ENCODE measurements at places on chromosomes 4 and X. TPM values are rescaled to one million over a fixed set of nuclear protein-coding genes. Genes with fewer than 3 reads are reported as not detected.
A peak's percentile ranks its signal among the peaks of the same experiment; 100 is the strongest.

- H3K27me3 ChIP-seq = no peaks in the 10 kb centered on the region
- no peaks in the 10 kb centered on the region for H3K4me1 ChIP-seq
- no peaks in the 10 kb centered on the region for H3K36me3 ChIP-seq
- H3K27ac ChIP-seq = no peak overlapping the region
- DNase-seq = no peak
Observed at GRCh38 chr4:22661443-22661842, 31.3 kb upstream of the GBA3 start.

- H3K27me3 ChIP-seq = no peaks in the 10 kb centered on the region
- no peak overlapping the region for H3K4me3 ChIP-seq
- no peak overlapping the region for H3K27ac ChIP-seq
Observed at GRCh38 chrX:95893636-95894035, 791.0 kb upstream of the DIAPH2 start.

The CRMP1 gene
- total RNA-seq = 6.1 TPM

DNA sequence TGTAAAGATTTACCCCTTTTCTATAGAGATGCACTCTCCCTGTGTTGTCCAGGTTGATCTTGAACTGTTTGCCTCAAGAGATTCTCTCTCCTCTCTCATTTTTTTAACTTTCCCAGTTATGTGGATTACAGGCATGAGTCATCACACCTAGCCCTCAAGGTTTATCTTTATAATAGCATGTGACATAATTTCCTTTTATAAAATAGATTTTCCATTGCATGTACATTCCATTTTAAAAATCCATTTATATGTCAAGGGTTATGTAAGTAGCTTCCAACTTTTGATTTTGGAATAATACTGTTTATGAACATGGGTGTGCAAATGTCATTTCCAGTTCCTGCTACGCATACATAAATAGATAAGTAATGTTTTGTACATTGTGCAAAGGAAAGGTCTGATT, 20.6 kb downstream of the ZNF721 start:
- no peaks in the 10 kb centered on the region for H3K27me3 ChIP-seq
- no peak overlapping the region for H3K4me3 ChIP-seq
- H3K36me3 ChIP-seq = no peaks in the 10 kb centered on the region
- H3K27ac ChIP-seq = no peak overlapping the region
- H3K4me1 ChIP-seq = no peaks in the 10 kb centered on the region

- no peaks in the 10 kb centered on the region for H3K27me3 ChIP-seq
- no peaks in the 10 kb centered on the region for H3K4me1 ChIP-seq
- H3K4me3 ChIP-seq = no peak overlapping the region
- DNase-seq = no peak
- H3K27ac ChIP-seq = no peak overlapping the region
Observed at GRCh38 chr4:5809216-5809776, 83.6 kb downstream of the CRMP1 start.

- no peak for DNase-seq
- no peaks in the 10 kb centered on the region for H3K27me3 ChIP-seq
- no peaks in the 10 kb centered on the region for H3K36me3 ChIP-seq
Observed at GRCh38 chrX:118350706-118351105, 4.8 kb downstream of the WDR44 start.

GRCh38 chrX:118360429-118361125, 14.7 kb downstream of the WDR44 start:
- H3K27ac ChIP-seq = no peak overlapping the region
- H3K4me1 ChIP-seq = no peaks in the 10 kb centered on the region
- no peaks in the 10 kb centered on the region for H3K36me3 ChIP-seq
- no peak overlapping the region for H3K4me3 ChIP-seq
- no peak for DNase-seq

The PLS3 gene
- 212 TPM for total RNA-seq

GRCh38 chrX:39850630-39851152, 247.1 kb downstream of the BCOR start:
- DNase-seq = no peak
- H3K4me3 ChIP-seq = no peak overlapping the region

DNA sequence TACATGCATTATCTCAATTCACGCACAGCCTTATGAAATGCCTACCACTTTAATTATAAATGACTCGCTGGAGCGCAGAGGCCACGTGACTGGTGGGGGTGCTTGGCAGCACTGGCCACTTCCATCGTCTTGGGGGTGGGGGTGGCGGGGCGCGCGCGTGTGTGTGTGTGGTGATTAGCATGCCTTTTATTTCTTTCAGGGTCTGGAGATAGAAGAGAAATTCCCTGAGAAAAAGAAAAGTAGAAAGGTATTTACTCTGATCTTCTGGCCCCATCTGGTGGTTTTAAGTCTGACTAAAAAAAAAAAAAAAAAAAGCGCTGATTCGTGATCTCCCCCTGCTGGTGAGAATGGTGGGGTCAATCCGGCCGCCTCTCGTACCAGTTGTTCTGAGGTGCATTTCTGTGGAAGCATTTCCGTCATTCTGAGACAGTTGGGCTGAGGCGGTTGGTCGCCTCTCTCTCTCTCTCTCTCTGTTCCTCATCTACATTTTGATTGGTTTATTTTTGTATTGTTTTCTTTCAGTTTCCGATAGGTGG, at the start of gene CCNB3:
TSS of gene CCNB3 (plus strand) at position 402 of the 536 bp plus-strand sequence. CDS start 80,399 bp downstream, outside the sequence.
- H3K4me3 ChIP-seq = peak within 1 kb of the TSS; percentile 30
- no peaks in the 10 kb centered on the region for H3K4me1 ChIP-seq
- DNase-seq = peak; percentile 85
- no peaks in the 10 kb centered on the region for H3K27me3 ChIP-seq
- H3K36me3 ChIP-seq = no peaks in the 10 kb centered on the region

GRCh38 chr4:3715061-3715854, 50.9 kb upstream of the ADRA2C start:
- no peak for DNase-seq
- no peaks in the 10 kb centered on the region for H3K36me3 ChIP-seq
- H3K4me3 ChIP-seq = no peak overlapping the region
- H3K27ac ChIP-seq = no peak overlapping the region
- H3K4me1 ChIP-seq = no peaks in the 10 kb centered on the region

The CFAP47 gene
- not detected for total RNA-seq

DNA sequence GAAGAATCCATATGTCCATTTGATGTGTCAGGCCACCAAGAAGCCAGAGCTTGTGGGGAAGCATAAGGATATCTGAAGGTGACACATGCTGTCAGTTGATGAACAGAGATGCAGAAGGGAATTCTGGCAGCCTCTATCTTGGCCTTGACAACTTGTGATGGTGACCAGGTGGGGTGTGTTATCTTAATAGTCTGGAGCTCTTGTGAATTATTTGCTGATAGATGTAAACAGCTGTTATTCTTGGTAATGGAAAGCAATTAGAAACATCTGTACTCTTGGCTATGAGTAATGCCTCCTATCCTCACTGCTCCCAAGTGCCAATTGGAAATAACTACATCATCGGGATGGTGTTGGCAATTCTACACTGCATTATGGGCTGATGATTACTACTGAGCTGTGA, 51.9 kb downstream of the NAA11 start:
- no peaks in the 10 kb centered on the region for H3K36me3 ChIP-seq
- DNase-seq = no peak
- no peak overlapping the region for H3K4me3 ChIP-seq
- no peaks in the 10 kb centered on the region for H3K27me3 ChIP-seq
- H3K4me1 ChIP-seq = no peaks in the 10 kb centered on the region

DNA sequence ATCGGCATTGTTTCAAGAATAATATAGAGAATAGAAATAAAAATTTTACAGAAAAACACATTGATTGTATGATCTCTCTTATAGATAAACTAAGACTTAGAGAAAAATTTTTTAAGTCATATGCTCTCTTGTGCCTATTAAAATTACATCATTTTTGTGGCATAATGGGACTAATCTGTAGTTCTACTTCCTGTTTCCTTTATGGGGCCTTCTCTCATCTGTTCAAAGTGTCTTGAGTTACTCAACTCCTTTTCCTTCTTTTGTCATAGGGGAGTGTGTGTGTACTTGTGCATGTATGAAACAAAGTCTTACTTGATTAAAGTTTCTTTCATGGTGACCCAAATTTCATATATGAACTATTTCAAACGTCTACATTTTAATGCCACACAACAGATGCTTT, 1448.9 kb upstream of the TENM3 start:
- no peaks in the 10 kb centered on the region for H3K27me3 ChIP-seq
- H3K4me3 ChIP-seq = no peak overlapping the region
- H3K4me1 ChIP-seq = peaks cover 3% of the 10 kb centered on the region

- no peaks in the 10 kb centered on the region for H3K27me3 ChIP-seq
- H3K4me1 ChIP-seq = no peaks in the 10 kb centered on the region
- no peak overlapping the region for H3K27ac ChIP-seq
- no peaks in the 10 kb centered on the region for H3K36me3 ChIP-seq
- no peak for DNase-seq
Observed at GRCh38 chr4:175139205-175139604, 221.0 kb downstream of the ADAM29 start.

The IL9R gene
- total RNA-seq = 1.2 TPM

DNA sequence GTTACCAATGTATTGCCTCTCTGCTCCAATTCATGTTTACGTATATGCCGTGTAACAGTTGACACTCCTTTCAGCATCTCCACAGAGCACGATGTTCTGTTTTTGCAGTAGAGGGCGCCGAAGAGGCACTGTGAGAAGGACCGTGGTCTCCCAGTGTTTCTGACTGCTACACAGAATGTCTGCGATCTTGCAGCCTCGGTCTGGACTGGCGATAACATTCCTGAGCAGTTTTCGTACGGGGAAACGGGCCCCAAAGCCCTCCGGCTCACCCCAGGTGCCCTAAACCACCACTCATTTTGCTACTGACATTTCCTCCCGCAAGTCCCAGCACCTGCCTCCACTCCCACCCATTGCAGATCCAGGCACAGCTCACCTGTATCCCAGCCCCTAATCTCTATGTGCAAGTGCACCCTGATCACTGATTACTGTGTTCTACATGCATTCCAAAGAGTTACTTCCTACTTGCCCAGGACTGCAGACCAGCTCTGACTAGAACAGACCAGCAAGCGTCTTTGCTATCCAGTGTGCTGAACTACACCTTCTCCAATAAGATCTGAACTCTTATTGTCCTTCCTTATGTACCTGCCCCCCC, 12.4 kb upstream of the NFXL1 start:
- no peaks in the 10 kb centered on the region for H3K27me3 ChIP-seq
- peaks cover 6% of the 10 kb centered on the region for H3K4me1 ChIP-seq
- H3K36me3 ChIP-seq = no peaks in the 10 kb centered on the region

The GYG2 gene
- total RNA-seq = 1.4 TPM

The MRPL1 gene
- total RNA-seq = 17.6 TPM

- H3K27ac ChIP-seq = no peak overlapping the region
- no peaks in the 10 kb centered on the region for H3K27me3 ChIP-seq
- no peak overlapping the region for H3K4me3 ChIP-seq
- no peaks in the 10 kb centered on the region for H3K4me1 ChIP-seq
- H3K36me3 ChIP-seq = no peaks in the 10 kb centered on the region
Observed at GRCh38 chr4:121656269-121656641, 40.5 kb downstream of the ANXA5 start.

- peaks cover 39% of the 10 kb centered on the region for H3K36me3 ChIP-seq
- no peak overlapping the region for H3K4me3 ChIP-seq
- H3K4me1 ChIP-seq = no peaks in the 10 kb centered on the region
- no peaks in the 10 kb centered on the region for H3K27me3 ChIP-seq
- no peak overlapping the region for H3K27ac ChIP-seq
Observed at GRCh38 chr4:25786497-25787065, 76.2 kb downstream of the SEL1L3 start.

DNA sequence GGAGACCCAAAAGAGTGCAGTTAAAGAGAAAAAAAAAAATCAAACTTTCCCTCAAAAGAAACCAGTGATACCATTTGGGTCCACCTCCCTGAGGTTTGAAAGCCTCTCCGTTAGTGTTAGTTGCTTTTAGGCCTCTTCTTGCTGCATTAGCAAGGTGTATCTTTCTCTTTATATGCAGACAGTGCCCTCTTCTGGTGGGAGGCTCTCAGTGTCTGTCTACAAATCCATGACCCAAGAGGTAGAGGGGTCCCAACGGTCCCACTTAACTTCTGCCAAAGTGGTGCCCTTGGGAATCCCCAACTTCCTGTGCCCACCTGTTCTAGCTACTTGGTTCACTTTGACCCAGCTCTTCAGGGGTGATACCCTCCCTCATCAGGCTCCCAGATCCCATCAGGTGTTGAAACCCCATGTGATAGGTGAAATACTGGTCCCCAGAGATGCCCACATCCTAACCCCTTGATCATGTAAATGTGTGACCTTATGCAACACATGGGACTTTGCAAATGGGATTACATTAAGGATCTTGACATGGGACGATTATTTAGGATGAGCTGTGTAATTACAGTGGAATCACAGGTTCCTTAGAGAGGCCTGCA, 63.7 kb upstream of the CD99 start:
- H3K36me3 ChIP-seq = peaks cover 44% of the 10 kb centered on the region
- no peak for DNase-seq
- no peak overlapping the region for H3K4me3 ChIP-seq
- H3K27me3 ChIP-seq = no peaks in the 10 kb centered on the region
- no peak overlapping the region for H3K27ac ChIP-seq
- no peaks in the 10 kb centered on the region for H3K4me1 ChIP-seq

GRCh38 chr4:79673377-79673776, 265.3 kb upstream of the GK2 start:
- no peaks in the 10 kb centered on the region for H3K36me3 ChIP-seq
- no peak for DNase-seq
- H3K4me1 ChIP-seq = no peaks in the 10 kb centered on the region
- no peaks in the 10 kb centered on the region for H3K27me3 ChIP-seq
- no peak overlapping the region for H3K27ac ChIP-seq

GRCh38 chrX:23662853-23663252, 4.4 kb upstream of the PRDX4 start:
- no peaks in the 10 kb centered on the region for H3K27me3 ChIP-seq
- H3K36me3 ChIP-seq = no peaks in the 10 kb centered on the region
- H3K4me3 ChIP-seq = no peak overlapping the region

GRCh38 chr4:61531188-61531587, 331.1 kb downstream of the ADGRL3 start:
- no peaks in the 10 kb centered on the region for H3K36me3 ChIP-seq
- H3K4me1 ChIP-seq = no peaks in the 10 kb centered on the region
- no peak overlapping the region for H3K4me3 ChIP-seq

GRCh38 chrX:110462957-110463356, 104.3 kb downstream of the RTL9 start:
- no peak overlapping the region for H3K27ac ChIP-seq
- H3K36me3 ChIP-seq = no peaks in the 10 kb centered on the region
- no peak for DNase-seq
- H3K4me1 ChIP-seq = no peaks in the 10 kb centered on the region
- H3K27me3 ChIP-seq = no peaks in the 10 kb centered on the region

DNA sequence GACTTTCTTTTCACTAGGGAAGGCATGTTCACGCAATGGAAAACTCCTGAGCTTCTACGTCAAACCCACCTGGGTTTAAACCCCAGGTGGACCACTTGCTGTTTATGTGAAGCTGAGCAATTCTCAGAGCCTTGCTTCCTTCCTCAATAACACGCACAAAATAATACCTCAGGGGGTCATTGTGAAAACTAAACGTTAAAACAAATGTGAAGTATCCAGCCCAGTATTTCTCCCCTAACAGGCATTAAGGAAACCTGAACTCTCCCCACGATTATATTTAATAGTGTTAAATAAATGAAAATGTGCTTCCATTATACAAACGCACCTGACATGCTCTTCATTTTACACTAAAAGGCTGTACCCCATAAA, 117.5 kb downstream of the AFAP1 start:
- DNase-seq = no peak
- peak overlapping the region; percentile 33 for H3K27ac ChIP-seq
- no peak overlapping the region for H3K4me3 ChIP-seq
- H3K36me3 ChIP-seq = no peaks in the 10 kb centered on the region

The TMEM255A gene
- 1.5 TPM for total RNA-seq

- H3K27me3 ChIP-seq = no peaks in the 10 kb centered on the region
- peaks cover 8% of the 10 kb centered on the region for H3K4me1 ChIP-seq
- H3K27ac ChIP-seq = no peak overlapping the region
- DNase-seq = no peak
- peaks cover 39% of the 10 kb centered on the region for H3K36me3 ChIP-seq
Observed at GRCh38 chrX:108088511-108088910, 2.8 kb downstream of the PSMD10 start.

- no peak overlapping the region for H3K27ac ChIP-seq
- no peaks in the 10 kb centered on the region for H3K27me3 ChIP-seq
- H3K4me3 ChIP-seq = no peak overlapping the region
- peaks cover 13% of the 10 kb centered on the region for H3K36me3 ChIP-seq
- peak; percentile 60 for DNase-seq
Observed at GRCh38 chrX:151402719-151403390, 5.8 kb downstream of the VMA21 start.

The PAK3 gene
- total RNA-seq = 1.4 TPM
